ENCODE measurements at places on chromosomes 2 and 18. TPM values are rescaled to one million over a fixed set of nuclear protein-coding genes. Genes with fewer than 3 reads are reported as not detected.

MPV17 gene
- 39.9 TPM for total RNA-seq

SCN2A gene
- not detected for total RNA-seq

COLEC11 gene
- total RNA-seq = not detected

LINC00305 gene
- not detected for total RNA-seq

- DNase-seq = peak; percentile 16
Observed at GRCh38 chr2:25431604-25432003, 89.9 kb upstream of the DNMT3A start.

- no peak for DNase-seq
Observed at GRCh38 chr18:27661320-27662018, 476.4 kb upstream of the CHST9 start.

DNA sequence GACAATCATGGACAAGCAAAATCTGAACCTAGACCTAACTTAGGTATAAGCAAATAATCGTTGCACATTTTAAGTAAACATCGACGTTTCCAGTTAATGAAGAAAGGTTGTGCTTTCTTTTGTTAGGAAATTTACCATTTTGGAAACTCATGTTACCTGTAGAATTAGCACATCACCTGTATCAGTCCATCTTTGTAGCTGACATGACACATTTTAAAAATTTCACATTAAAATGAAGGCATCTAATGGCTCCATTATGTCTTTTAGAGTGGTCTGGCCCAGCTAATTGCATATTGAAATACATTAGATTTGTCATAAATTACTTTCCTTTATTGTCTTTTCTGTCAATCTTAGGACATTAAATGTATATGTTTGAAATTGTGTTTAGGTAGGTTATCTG is 119.0 kb upstream of the MGAT5 start:
- no peak for DNase-seq

- no peak for DNase-seq
Observed at GRCh38 chr2:224875153-224875552, 159.0 kb upstream of the CCDC195 start.

- no peak for DNase-seq
Observed at GRCh38 chr2:191931329-191931728, 84.4 kb upstream of the CAVIN2 start.

- DNase-seq = no peak
Observed at GRCh38 chr2:217223222-217223930, 363.5 kb upstream of the TNP1 start.

DNA sequence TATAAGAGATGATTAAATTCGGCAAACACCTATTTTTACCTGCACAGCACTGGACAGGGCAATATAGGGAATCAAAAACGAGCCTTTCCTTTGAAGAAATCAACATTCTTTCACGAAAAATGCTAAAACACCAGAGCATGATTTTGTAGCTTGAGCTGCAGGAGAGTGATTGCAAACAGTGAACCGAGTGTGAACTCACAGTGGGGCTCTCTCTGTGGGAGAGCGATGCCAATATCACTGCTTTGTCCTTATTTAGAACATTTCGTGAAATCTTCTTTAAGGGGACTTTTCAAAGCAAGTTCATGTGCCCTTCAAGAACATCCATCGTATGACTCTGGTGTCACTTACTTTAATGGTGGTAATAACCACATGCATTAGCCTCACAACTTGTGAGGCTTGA is 238.8 kb downstream of the CD226 start:
- DNase-seq = no peak

Measured in transverse colon (tissue), 4 donors.